ENCODE measurements at places on chromosomes 12 and 14. TPM values are rescaled to one million over a fixed set of nuclear protein-coding genes. Genes with fewer than 3 reads are reported as not detected.

Gene JAG2
- total RNA-seq, result 7.6 TPM

Gene TEX52
- not detected for total RNA-seq

GRCh38 chr12:106042037-106042436, 96.7 kb downstream of the NUAK1 start:
- DNase-seq, result no peak

- DNase-seq, result no peak
Observed at GRCh38 chr12:114408886-114409851, 3.2 kb upstream of the TBX5 start.

Gene KRT78
- total RNA-seq, result not detected

Gene RPGRIP1
- not detected for total RNA-seq

GRCh38 chr14:89598548-89599186, 181.6 kb upstream of the FOXN3 start:
- no peak for DNase-seq

DNA sequence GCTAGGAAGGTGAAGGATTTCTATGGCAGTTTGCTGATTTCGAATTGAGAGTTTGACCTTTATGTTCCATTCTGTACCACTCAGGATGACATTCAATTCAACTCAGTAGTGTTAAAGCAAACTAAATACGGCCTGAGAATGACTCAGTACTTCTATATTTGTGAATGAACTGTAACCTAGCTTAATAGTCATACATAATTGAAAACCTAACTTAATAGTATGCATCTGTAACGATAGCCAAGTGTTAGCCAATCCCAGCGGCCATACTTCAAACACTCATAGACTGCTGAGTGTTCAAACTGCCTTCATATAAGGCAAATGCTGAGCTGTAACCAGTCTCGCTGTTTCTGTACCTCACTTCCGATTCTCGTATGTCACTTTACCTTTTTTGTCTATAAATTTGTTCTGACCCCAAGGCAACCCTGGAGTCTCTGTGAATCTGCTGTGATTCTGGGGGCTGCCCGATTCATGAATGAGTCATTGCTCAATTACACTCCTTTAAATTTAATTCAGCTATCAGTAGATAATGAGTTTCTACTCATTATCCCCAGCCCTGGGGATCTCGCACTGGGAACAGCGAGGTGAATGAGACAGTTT, 98.5 kb upstream of the SLC24A4 start:
- DNase-seq, result no peak

GRCh38 chr12:51730745-51731144, 117.8 kb downstream of the FIGNL2 start:
- DNase-seq, result no peak

GRCh38 chr14:90341784-90342183, 10.0 kb upstream of the NRDE2 start:
- no peak for DNase-seq

- DNase-seq, result no peak
Observed at GRCh38 chr14:96086574-96087077, 47.5 kb downstream of the C14orf132 start.

DNA sequence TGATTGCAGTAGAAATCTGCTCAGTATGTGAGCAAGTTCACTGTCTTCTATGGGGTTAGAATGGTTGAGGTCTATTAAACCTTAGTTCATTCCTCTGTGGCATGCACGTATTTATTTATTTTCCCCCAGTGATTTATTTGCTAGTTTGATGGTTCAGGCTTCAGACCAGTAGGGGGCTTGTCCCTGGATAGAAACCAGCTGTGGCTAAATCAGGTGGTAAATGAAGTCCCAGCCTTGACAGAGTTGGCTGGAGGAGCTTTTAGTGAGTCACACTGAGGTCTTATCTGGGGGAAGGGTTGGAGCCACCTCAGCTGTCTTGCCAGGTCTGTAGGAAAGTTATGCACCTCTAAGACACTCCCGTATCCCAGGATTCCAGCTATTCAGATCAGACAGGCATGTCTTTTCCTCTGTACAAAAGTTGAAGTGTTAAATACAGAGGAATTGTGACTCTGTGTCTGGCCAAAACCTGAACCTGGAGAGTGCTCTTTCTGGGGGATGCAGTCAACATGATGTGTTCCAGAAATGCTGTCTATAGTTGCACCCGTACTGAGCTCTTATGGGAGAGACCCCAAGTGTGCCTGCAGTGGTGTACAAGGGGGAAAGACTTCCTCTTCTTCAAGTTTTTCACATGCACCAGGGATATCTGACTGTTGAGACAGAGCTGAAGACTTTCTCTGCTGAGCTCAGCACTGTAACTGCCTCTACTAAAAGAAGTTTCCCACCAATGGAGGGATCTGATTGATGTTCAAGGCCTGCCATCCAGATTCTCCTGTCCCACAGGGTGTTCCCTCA, 1322.1 kb downstream of the TMEM121 start:
- peak; percentile 61 for DNase-seq

- no peak for DNase-seq
Observed at GRCh38 chr12:43147878-43148277, 404.1 kb downstream of the ADAMTS20 start.

DNA sequence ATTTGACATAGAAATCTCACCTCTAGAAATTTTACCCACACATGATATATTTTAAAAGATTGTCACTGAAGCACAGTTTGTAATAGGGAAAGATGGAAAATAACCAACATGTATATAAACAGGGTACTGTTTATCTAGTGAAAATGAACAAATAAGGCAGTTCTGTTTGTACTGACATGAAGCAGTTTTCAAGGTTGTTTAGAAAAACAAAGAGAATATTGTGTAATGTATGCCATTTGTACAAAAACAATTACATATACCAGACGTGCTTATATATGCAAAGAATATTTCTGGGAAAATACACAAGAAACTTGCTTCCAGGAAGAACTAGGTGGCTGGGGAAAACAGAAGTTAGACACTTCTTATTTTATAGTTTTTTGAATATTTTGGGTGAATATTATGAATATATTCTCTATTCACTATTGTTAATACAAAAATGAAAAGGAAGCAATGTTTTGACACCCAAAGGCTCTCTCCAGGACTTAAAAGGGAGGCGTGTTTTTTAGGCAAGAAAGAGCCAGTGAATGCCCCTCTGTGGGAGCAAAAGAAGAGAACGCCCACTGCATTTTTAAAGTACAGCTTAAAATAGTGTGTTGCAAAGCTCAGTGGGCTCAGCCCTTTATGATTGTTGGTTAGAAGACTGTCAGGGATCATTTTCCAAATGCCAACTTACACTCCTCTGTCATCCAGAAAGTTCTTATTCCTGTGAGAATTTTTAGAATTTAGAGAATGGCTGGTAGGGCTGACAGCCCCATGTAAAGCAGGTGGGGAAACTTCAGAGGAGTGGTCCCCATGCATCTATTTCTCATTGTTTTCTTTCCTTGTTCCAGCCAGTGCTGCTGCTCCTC, 59.6 kb upstream of the FERMT2 start:
- no peak for DNase-seq

Gene TAS2R14
- total RNA-seq, result 6.9 TPM

DNA sequence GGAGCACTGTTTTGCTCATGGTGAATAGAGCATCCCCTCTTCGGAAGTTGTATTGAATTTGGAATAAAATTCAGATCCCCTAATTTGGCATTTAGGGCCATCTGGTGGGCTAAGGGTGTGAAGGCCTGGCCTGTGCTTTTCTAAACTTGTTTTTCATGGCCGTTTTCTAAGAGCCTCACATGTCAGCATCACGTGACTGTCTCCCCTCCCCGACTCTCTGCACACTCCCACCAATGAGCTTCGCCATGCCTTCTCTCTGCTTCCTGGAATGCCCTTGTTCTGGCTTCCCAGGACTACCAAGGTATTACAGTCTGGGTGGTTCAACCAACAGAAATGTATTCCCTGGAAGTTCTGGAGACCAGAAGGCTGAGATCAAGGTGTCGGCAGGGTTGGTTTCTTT, 85.3 kb downstream of the PRIMA1 start:
- no peak for DNase-seq

GRCh38 chr14:42782754-42783153, 1176.1 kb downstream of the LRFN5 start:
- no peak for DNase-seq

DNA sequence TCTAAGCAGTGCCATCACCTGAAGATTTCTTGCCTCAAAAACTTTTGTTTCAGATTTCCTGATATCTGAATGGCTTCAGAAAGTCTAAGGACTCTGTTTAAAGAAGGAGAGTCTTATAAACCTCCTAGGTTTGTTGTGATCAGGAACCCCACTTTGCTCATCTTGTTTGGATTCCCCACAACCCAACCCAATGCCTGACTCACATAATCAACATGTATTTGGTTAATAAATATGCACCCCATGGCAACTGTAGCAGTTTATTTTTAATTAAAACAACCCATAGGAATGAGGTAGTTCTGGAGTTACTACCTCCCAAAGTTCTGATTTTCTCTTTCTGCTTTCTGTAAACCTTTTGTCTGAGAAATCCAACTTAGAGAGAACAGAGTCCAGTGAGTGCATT, 51.5 kb downstream of the DBX2 start:
- no peak for DNase-seq

DNA sequence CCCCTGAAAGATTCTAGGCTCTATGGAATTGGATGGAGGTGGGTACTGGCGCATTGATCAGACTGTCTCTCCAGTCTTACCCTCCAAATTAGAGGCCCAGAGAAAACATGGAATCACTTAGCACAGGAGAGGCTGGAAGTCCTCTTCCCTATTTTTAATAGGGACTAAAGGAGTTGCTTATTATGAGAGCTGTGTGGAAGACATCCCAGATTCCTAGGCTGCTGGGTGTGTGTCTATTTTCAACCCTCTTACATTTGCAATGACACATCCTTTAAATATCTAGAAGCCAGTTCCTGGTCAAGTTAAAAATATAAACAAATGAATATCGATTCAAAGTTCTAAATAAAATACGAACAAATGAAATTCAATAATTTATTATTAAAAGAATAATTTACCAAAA, 58.3 kb upstream of the ARID2 start:
- DNase-seq, result no peak

Gene TESPA1
- 3.2 TPM for total RNA-seq

Gene AKAP5
- total RNA-seq, result 0.67 TPM

DNA sequence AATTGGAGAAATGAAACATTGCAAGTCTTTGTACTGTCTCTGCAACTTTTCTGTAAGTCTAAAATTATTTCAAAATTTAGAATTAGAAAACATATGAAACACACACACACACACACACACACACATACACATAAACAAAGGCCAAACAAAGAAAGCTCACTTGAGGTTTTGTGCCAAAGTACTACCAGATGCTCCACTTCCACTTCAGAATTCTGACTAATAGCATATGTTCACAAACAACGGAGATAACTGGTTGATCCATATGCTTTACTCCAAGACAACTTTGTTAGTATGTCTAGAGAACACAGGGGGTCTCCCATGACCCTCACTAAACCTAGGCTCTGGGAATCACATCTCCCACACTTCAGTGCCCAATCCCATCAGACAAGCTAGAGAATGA, 133.8 kb upstream of the CLEC14A start:
- DNase-seq, result no peak

- no peak for DNase-seq
Observed at GRCh38 chr12:108519558-108519957, 4.5 kb downstream of the FICD start.

DNA sequence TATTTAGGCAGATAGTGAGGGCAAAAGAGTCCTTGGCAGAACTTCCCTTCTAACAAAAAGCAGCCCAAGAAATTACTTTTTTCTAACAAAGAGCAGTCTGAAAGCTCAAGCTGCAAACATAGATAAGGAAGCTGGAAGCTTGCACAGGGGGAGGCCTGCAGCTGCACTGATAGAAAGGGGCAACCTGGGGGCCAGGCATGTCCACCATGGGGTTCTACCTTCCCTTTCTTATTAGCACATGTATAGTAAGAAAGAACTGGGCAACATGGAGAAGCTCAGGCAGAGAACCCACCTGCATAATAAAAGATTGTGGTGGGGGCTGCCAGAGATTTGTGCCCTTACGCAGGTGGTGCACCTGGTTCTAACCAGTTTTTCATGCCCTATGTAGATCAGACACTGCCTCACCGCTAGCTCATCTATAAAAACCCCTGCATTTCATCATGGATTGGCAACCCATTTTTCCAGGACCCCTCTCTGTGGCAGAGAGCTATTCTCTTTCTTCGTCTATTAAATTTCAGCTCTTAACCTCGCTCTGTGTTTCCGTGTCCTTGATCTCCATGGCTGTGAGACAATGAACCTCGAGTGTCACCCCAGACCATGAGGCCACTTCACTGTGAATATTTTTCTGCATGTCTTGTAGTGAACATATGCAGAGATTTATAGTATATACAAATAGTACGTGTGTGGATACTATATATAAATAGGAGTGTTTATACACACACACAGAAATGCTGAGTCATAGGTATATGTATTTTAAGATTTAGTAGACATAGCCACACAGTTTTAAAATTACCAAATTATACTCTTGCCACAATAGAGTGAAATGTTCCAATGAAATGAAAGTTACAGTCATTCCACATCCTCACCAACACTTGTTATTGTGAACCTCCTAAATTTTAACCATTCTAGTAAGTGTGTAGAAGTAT, 53.0 kb downstream of the PEX5 start:
- DNase-seq, result no peak

DNA sequence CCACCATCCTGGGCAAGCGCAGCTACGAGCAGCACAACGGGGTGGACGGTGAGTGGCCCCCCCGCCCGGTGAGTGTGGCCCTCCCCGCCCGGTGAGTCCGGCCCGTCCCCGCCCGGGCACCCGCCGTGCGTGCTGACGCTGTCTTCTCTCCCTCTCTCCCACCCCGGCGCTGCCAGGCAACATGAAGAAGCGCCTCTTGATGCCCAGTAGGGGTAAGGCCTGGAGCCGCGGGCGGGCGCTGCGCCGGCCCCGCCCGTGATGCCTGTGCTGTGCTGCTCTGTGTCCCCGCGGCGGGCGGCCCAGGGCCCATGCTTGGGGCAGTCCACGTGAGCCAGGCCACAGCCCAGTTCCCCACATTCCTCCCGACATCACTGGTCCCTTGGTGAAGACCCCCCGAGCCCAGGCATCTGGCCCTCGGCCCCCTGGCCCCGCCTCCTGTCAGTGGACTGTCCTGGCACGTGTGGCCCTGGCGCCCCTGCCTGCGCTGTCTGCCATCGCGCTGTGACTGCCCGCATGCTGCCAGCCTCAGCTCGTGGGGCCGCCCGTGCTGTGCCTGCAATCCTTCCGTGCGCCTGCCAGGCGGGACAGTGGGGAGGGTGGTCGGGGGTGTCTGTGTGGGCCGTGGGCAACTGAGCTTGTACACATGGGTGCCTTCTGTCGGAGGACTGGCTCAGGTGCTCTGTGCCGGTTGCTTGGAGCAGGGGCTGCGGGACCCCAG, 7.9 kb upstream of the CRIP2 start:
- no peak for DNase-seq

Gene ABHD12B
- 5.1 TPM for total RNA-seq

GRCh38 chr12:8655421-8655820, 7.2 kb downstream of the MFAP5 start:
- DNase-seq, result no peak

Gene SLC8A3
- total RNA-seq, result not detected
